CMK (cell line): ENCODE measurements at places on chromosomes 3 and 15.

- no peak for DNase-seq
Observed at GRCh38 chr15:66714543-66714981, 12.5 kb downstream of the SMAD6 start.

DNA sequence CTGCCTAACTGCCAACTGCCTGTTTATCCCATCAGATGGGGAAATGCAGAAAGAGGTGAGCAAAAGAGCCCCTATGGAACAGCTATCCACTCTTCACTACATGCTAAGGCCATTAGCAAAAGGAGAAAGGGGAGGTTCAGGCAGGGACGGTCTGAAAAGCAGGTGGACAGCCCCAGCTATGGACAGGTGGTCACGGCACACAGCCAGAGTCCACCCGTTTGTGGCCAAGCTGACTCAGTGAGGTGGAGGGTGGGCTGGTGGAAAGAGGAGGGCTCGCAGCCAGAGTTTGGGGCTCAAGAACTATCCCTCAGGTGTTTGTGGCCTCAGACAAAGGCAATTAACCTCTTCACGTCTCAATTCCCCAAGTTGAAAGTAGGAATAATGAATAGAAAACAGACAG, 148.9 kb upstream of the UBE2E1 start:
- no peak for DNase-seq

GRCh38 chr3:32420126-32421038, 28.7 kb downstream of the CMTM7 start:
- DNase-seq, result no peak

- no peak for DNase-seq
Observed at GRCh38 chr15:42919799-42920518, 619 bp downstream of the TTBK2 start.

DNA sequence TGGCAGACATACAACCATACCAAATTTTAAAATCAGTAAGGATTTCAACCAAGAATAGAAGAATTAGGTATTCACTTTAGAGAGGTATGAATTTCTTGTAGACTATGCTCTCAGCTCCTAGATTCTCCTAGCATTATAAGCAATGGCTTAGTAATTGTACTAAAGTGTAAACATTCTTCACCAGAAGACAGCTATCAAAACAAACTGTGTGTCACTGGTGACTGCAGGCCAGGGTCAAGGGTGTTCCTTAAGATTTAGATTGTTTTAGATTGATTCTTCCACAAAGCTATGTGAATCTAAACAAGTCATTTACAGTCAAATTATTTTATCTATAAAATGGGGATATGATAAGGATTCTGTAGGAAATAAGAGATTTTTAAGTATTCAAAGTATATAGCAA, 23.1 kb upstream of the GP5 start:
- no peak for DNase-seq

DNA sequence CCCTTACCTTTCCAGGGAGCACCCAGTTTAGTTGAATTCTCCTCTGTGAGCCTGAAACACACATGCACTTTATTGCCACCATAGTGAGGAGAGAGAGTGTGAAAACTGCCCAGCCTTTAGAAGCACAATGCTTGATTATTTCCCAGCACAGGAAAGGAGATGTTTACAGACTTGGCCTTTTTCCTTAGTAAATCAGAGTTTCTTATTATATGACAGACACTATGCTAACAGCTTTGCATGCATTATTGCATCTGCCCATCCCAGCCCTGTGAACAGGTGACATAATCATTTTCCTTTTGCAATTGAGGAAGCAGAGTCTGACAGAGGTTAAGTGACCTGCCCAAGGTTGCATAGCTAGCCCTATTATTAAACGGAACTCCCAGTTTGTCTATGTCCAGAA, 36.5 kb downstream of the CAPN3 start:
- DNase-seq, result no peak

GRCh38 chr3:55143336-55143735, 215.5 kb upstream of the LRTM1 start:
- no peak for DNase-seq

DNA sequence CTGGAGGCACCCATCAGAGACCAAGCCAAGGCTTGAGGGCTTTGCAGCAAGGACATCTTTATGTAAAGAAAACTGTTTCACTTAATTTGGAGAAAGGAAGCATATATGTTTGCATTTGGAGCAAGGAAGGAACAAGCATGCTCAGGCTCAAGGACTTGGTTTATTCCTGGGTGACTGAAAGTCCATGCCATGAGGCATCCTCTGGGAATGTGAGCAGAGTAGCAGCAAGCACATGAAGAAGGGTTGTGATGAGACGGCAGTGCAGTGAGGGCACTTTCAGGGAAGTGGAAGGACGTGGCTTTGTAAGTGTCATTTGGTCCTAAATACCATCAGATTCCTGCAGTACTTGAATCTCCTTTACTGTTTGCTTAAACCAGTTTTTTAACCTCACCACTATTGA, 26.8 kb downstream of the POLG start:
- DNase-seq, result no peak

DNA sequence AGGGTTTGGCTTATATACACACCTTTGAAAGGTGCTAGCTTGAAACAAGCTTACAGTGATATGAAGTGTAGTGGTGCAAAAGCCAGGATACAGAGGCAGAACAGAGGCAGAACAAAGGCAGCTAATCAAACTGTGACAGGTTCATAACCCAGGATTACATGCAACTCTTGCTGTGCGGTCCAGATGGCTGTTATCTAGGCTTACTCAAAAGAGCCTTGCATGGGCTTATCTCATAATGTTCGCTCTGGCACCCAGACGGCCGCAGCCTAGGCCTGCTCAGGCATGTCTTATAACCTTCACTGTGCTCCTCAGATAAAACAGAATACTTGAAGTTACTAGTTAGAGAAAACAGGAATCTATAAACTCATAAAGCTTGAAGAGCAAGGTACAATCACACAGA, 22.8 kb upstream of the NOX5 start:
- DNase-seq, result no peak

DNA sequence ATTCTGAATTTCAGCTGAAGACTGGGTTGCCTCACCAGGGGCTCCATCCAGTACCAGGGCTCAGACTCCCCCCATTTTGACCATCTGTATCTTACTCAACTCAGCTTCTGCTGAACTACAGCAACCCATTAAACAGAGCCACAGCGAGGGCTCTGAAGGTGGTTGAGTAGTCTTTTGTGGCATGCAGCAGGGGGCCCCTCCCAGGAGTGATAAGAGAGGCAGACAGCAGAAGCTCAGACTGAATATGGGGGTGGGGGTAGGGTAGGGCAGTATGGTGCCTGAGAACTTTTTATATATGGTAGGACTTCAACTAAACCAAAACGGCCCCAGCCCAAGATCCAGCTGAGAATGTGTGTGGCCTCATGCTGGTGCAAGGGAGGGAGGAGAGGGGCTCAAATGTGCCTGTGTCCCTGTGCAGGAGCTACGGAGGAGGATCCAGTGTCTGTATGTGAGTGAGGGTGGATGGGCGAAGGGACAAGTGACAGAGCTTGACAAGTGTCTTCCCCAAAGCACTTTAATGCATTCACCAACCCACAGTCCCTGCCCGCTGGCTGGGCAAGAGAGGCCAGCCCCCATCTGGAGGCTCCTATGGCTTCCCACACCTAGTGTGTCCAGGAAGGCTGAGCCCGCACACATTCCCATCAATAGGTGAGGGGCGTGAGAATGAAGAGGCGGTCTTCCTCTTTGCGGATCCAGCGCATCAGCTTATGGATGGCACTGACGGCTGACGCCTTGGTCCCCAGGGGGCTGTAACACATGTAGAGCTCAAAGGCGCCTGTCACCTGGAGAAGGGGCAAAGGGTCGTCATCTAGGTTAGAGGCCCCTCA, 4.9 kb upstream of the MST1R start:
- DNase-seq, result no peak

GRCh38 chr3:32421991-32422859, 30.6 kb downstream of the CMTM7 start:
- DNase-seq, result no peak

DNA sequence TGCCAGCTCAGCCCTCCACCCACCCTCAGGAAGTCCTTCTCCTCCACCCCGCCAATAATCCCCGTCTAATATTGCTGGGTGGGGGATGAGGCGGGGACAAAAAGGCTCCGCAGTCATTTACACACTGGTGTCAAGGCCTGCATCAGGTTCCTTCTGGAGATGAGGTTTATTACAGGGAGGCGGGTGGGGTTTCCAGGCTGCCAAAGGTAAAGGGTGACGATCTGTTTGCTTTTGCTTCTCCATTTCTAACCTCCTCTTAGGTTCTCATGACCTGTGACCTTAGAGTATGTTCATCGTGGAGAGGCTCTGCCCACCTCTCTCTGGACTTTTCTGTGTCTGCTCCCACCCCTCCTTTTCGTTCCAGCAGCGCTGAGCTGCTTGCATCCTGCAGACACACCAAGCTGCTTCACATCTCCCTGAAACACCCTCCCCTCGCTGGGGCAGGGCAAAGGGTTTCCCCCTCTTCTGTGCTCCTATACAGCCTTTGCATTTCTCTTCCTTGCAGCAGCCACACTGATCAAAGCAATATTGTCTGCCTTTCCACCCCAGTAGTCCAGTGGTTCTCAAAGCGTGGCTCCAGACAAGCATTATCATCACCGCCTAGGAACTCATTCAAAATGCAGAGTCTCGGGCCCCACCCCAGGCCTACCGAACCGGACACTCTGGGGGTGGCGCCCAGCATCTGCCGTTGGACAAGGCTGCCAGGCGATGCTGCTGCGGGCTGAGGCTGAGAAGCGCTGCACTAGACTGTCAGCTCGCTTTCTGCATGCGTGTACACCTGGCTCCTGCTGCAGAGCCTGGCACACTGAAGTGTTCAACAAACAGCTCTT, 26.6 kb downstream of the CA12 start:
- no peak for DNase-seq

- no peak for DNase-seq
Observed at GRCh38 chr3:46667657-46668056, 25.8 kb downstream of the ALS2CL start.

DNA sequence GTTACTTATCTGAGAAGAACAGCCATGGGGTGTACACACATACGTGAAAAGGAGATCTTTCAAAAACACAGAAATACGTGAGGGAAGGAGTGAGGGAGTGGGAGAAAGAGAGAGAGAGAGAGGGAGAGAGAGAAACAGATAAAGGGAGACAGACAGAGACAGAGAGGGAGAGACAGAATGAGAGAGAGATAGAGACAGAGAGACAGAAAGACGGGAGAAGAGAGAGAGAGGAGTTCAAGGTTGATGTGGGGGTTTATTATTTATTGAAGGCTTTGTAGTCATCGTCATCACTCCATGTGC, 64.0 kb downstream of the CHST2 start:
- no peak for DNase-seq

DNA sequence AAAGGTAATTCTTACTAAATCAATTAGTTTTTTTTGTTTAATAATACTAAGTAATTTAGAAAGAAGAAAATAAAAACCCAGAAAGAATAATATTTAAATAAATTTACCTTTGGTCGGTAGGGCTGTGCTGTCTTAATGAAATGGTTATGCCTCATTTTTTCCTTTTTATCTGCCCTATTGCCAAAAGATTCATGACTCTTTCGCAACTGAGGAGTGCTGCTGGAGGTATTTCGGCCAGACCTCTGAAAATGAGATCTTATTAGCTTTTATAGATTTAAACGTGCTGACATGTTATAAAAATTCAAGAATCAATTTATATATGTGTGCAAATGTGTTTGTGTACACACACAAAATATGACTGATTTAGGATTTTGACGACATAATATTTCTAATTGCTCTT, 67.1 kb upstream of the USP50 start:
- no peak for DNase-seq

- DNase-seq, result no peak
Observed at GRCh38 chr15:70077188-70078147, 20.2 kb downstream of the TLE3 start.

GRCh38 chr3:69442771-69443311, 57.0 kb upstream of the FRMD4B start:
- no peak for DNase-seq

DNA sequence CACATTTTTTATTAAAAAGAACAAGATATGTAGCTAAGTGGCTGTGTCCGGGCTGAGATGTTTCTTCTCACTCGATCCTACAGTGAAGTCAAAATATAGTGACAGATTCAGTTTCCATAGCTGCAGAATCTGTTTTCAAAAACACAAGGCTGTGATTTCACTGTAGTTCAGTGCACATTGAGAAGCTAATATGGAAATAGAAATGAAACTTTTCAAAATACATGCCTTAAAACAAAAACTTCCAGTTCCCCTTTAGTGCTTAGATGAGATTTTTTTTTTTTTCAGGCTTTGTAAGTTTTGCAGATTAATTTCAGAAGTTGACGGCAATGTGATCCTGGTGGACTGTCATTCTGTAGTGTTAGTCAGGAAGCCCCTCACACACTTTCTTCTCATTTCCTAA, 23.8 kb upstream of the TRAK1 start:
- DNase-seq, result no peak

DNA sequence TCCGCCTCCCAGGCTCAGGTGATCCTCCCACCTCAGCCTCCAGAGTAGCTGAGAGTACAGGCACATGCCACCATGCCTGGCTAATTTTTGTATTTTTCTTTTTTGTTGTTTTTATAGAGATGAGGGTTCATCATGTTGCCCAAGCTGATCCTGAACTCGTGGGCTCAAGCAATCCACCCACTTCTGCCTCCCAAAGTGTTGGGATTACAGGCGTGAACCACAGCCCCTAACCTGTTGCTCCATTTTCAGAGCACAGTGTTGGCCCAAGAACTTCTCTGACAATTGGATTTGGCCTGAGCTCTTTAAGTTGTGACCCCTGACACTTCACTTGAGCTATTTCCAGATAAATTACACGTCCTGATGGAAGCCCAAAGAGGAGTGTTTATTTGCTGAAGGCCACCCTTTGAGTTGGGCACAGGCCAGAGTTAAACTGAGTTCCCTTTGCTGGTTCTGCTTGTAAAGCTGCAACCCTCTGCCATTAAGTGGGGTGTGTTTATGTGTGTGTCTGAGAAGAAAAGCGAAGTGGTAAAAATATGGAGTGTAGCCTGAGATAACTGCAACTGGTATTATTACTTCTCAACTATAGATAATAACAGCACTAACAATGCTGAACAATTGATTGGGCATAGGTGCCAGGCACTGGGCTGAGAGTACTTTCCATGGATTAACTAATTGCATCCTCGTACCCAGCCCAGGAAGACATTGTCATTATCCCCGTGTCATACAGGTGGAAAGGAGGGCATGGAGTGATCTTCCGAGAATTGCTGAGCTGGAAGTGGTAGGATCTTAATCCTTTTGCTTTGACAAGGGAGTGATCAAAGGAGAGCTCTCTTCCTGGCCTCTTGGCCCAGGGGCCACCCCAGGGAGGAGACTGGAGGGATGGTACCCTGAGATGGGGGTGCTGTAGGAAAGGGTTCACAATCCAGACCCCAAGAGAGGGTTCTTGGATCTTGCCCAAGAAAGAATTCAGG, 91.5 kb upstream of the PROK2 start:
- no peak for DNase-seq

DNA sequence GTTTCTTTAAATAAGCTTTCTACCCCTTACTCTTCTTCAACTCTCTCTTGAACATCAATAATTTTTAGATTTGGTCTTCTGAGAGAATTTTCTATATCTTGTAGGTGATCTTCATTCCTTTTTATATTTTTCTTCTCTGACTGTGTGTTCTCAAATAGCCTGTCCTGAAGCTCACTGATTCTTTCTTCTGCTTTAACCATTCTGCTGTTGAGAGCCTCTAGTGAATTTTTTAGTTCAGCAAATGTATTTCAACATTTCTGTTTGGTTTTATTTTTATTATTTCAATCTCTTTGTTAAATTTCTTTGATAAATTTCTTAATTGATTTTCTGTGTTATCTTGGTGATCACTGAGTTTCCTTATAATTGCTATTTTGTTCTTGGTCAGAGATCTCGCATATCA, 19.6 kb downstream of the IQCH start:
- DNase-seq, result no peak
